ENCODE measurements at places on chromosomes 2 and 18.

DNA sequence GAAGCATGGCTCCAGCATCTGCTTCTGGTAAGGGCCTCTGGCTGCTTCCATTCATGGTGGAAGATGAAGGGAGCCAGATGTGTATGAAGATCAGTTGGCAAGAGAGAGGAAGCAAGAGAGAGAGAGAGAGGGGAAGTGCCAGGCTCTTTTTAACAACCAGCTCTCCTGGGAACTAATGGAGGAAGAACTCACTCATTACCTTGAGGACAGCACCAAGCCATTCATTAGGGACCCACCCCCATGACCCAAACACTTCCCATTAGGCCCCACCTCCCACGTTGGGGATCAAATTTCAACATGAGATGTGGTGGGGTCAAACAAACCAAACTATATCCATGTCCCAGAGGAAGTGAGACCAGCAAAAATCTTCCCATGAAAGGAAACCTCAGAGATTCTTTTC is 124.8 kb upstream of the SIX2 start:
- DNase-seq: no peak

DNA sequence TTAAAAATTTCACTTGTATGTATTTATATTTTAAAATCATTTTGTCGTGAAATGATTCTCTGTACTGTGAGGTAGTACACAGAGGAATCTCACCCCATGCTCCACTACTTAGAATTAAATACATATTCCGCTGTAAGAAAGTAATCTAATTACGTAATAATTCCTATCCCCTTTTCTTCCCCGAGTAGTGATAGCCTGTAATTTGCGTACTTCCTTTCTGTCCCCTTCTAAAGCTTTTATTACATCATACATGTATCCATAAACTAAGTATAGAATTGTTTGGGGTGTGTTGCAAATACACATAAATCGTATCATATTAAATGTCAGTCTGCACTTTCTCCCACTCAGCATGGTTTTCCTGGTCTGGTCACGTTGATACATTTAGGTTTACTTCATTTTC is 12.4 kb upstream of the CHCHD5 start:
- no peak for DNase-seq

- no peak for DNase-seq
These were observed 1.0 kb upstream of the TCF4 start for GRCh38 chr18:55588870-55589595.

GRCh38 chr18:10354241-10354811 is 100.1 kb upstream of the APCDD1 start:
- DNase-seq: no peak

DNA sequence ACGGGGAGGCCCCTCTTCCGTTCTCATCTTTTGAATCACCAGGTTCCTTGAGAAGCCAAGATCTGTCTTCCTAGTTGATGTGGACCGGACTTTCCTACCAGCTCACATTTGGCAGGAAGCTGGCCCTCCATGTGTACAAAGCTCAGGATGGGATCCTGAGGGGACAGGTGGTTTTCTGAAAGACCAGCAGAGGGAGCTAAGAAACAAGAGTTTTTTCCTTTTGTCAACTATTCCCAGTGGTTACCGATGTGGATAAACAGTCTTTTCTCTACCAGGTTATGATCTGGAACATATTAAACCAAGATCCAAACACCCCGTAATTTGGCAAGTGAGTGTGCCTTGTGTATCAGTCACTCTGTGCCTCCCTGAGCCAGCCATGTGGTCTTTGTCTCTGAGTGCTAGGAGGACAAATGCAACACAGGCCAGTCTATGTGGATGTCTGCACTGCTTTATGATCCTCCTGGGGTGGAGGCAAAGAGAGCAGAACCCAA is 25.1 kb upstream of the ARHGAP25 start:
- no peak for DNase-seq

- no peak for DNase-seq
These were observed 3.0 kb upstream of the PXDN start for GRCh38 chr2:1747065-1747941.

GRCh38 chr2:48075631-48076030 is 169.3 kb upstream of the FBXO11 start:
- no peak for DNase-seq

GRCh38 chr2:36356990-36357846 is 1.6 kb downstream of the CRIM1 start:
- peak; percentile 45 for DNase-seq

DNA sequence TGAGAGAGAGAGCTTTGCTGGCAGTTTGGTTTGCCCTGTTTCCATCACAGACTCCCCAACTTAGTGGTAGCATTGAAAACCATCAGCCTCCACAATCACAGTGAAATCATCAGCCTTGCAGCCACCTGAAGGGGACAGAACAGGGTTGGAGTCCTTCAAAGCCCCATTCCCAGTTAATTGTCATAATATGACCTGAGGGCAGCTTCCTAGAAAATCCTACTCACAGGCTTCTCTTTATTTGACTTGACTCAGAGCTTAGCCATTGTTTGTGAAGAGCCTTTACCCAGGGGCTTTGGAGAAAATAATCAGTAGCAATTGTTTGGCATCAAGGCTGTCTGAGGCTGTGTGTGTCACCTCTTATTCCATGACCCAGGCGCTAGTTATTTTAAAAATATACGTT is 308.7 kb downstream of the CBLN2 start:
- DNase-seq: no peak

DNA sequence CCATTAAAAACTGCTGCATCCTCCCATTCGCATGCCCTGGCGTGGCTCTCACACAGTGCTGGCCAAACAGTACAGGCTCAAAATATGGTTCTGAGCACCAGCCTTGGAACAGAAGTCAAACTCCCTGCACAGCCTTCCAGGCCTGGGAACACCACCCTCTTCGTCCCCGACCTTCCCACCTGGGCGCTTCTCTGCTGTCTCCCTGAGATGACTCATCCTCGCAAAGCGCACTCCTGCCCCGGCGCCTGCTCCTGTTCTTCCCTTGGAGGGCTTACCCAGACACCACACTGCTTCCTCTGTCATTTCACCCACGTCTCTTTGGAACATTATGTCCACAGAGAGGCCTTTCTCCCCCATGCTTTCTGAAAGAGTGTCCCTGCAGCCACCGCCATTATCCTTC is 172.7 kb downstream of the L3MBTL4 start:
- DNase-seq: no peak

- no peak for DNase-seq
These were observed 21.1 kb downstream of the STAM2 start for GRCh38 chr2:152154462-152154861.

DNA sequence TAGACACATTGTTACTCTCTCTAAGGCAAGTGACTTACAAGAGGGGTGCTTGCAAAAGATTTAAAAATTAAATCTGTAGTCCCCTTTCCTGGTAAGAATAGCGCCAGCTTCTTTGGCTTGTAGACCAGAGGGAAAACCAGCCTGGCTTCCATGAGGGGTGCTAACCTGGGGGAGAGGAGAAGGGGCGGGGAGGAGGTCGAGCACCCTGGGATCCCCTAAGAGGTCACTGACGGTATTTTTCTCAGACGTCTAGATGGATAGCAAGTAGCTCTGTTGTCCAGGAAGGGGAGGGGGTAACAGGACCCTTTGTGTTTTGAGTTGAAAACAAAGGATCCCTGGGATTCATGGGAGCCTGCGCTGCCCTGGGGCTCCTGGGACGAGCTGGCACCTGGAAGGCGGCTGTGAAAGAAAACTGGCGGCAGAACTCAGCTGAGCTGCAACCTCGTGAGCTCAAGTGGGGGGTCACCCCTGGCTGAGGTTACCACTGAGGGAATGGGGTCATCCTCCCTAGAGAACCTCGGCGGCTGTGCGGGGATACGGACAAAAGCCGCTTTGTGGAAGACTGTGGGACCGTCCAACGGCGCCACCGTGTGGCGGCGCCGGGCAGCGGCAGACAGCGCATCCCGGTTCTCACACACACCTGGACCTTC is 37.8 kb upstream of the MRPL19 start:
- peak; percentile 60 for DNase-seq

- DNase-seq: peak; percentile 54
These were observed 412 bp upstream of the NCK2 start for GRCh38 chr2:105744091-105744908.

DNA sequence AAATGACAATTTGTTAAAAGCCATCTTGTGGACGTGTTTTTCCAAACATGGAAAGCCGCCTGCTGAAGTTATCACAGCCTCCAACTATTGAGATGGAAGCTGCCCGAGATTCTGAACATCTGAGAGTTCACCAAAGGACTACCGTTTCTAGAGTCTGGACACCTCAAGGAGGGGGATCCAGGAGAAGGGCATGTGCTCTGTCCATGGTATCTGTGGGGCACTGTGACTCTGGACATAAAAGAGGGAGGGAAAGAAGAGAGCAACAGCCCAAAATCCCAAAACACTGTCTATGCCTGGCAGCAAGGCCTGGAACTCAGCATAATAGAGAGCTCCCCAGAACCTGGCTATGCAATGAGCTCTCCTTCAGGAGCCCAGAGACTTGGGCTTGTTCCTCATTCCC is 319.9 kb downstream of the EN1 start:
- DNase-seq: no peak

DNA sequence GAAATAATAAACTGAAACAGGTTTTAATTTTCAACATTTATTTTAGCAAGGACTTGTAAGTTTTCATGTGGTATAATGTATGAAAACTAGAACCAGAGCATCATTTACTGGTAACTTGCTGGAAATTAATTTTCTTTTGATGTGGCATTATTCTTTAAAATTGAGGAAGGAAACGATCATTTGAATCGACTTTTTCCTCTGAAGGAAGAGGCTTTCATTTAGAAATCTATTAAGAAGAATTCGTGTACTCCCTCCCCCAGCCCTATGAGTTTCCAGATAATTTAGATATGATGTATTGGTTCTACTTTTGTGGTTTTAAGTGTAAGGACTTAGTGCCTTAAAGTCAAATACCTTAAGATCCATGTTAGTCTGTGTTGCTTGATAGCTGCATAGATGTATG is 2.5 kb downstream of the BABAM2 start:
- DNase-seq: no peak

GRCh38 chr2:16507655-16508489 is 157.8 kb downstream of the CYRIA start:
- DNase-seq: peak; percentile 1

DNA sequence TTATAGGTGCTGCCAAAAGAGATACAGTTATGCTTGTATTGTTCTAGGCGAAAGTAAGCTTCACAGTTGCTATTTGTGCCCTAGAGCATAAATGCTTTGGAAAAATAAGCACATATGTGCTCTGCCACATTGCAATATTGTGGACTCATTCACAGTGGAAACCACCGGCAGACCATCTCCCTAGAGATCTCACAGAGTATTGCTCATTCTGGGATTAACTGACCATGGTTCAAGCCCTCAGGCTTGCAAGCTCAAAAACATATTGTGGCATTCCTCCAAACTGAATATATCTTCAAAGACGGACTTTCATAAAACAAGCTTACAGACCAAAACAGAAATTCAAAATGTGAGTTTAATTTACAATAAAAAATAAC is 158.2 kb upstream of the CCDC150 start:
- no peak for DNase-seq

DNA sequence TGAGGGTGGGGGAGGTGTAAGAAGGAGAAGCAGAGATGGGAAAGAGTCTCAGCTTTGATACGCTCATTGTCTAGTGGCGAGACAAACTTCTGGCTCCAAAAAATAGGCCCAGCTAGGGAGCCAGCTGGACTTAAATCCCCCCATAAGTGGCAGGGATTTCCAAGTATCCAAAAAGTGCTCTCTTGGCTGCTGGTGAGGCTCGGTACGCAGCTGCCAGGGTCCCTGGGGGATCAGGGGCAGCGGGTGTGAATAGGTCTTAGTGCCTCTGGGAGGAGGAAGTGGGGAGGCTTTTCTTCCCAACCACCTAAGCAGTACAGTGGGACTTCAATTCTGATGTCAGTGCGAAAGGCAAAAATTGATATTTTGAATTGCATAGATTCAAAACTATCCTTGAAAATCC is 73.5 kb downstream of the ALK start:
- DNase-seq: no peak

DNA sequence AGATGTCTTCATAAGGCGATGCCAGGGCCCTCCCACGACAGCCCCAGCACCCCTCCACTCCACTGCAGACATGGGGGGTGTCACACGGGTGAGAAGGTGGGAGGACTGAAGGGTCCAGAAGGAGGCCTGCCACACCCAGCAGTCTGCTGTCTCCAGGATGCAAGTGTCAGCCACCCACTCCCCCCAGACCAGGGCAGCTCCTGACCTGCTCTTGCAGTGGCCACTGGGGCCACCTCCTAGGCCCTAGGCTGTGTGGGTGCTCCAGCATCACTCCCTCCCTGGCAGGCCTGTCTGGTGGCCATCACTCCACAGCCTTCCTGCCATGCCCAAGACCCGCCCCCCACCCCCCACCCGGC is 171.0 kb downstream of the CELF4 start:
- no peak for DNase-seq
